ENCODE measurements at places on chromosomes 7 and 10. TPM values are rescaled to one million over a fixed set of nuclear protein-coding genes. Genes with fewer than 3 reads are reported as not detected.

The TEX36 gene
- not detected for total RNA-seq

The PLXDC2 gene
- total RNA-seq = 94.1 TPM

The NUPR2 gene
- not detected for total RNA-seq

DNA sequence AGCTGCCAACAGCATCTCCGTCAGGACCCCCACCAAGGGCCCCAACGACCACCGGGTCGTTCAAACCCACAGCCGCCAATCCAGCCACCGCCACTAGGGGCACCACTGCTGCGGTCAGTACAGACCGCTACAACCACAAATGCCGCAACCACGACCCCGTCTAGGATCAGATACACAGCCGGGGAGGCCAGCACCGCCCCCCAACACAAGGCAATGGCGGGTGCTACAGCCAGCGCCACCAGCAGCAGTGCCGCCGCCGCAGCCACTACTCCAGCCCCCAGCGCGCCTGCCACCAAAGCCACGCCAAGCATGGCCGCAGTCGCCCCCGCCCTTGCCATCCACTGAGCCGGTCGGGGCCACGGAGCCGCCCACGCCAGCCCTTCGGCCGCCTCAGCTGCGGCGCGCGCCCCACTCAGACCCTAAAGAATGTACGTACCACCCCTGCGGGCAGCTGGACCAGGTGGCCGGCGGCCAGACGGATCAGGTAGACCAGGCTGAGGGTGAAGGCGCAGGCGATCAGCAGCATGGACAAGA is 473 bp downstream of the CYP51A1 start:
- peak; percentile 83 for DNase-seq

DNA sequence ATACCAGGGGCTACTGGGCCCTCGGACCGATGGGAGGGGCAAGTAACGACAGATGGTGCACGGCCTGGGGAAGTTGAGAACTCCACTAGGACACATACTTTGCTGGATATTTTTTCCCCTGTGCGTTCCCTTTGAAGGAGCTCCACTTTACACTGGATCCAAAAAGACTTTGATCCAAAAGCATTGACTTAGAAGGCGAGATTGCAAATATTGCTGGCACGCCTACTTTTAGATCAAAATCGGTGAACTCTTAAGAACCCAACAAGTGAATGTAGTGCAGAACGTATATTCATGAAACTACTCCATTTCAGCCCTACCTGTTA is 436 bp upstream of the SLC25A13 start:
- DNase-seq = no peak

GRCh38 chr10:51705774-51706173 is 6.4 kb upstream of the CSTF2T start:
- no peak for DNase-seq

DNA sequence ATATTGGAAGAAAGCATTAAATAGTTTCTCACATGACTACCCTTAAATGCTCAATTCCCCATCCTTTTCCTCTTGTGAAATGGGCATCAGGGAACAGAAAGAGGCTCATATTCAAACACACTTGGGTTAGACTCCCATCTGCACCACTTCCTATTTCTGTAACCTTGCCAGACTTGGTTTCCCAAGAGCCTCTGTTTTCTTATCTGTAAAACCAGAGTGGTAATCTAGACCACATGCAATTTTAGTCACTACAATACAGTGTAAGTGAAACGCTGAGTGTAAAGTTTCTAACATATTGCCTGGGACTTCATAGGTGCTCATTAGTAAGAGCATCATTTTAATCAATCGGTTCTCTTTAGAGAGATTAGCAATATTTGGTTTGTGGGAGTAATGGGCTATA is 136.3 kb downstream of the SORCS1 start:
- DNase-seq = no peak
